ENCODE measurements at places on chromosomes 12 and 14.

DNA sequence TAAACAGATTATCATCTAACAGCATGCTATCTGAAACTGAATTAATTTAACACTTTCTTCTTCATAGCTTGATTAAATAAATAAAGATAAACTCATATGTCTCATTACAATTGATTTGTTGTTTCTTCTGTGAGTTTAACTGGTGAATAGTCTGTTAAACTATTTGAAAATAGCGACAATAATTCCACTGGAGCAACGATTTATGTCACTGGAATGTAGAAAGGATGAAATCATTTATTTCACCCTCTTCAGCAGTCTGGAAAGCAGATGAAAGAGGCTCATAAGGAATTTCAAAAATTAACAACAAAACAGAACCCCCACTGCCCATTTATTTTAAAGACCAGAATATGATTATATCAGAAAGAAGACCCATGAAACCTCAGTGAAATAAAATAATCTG lies 1165.1 kb upstream of the USP15 start:
- no peak for DNase-seq

- DNase-seq, result no peak
Observed at GRCh38 chr12:10863512-10864218, 14.4 kb upstream of the PRR4 start.

DNA sequence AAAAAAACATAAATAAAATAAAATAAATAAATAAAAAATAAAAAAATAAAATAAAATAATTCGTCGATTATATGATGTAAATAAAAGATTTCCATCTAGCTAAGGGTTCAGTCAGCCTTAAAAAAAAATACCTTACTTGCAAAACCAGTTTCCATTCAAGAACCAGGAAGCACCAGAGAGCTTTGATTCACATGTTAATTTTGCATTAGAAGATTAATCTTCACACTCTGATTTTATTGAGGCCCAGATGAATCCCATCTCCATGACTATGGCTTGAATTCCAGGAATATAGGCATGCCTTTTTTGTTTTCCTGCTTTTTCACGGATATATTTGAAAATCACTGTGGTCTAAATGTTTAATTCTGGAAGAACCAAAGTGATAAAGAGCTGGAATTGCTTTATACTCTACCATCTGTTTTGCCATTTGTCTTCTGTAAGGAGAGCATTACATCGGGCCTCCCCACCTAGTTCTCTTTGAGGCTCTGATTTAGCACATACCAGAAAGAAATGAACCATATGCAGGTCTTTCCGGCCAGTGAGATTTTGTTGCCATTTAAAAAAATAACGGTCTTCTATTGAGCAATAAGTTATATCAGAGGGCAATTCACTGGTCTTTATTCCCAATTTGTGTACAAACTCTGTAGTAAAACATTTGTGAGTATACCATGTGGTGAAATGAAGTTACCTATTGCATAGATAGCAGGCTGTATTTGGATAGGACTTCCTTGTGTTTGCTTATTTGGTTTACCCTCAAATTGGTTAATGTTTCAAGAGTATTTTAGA lies 175.5 kb downstream of the AEBP2 start:
- no peak for DNase-seq

GRCh38 chr12:116406529-116406928 lies 129.0 kb upstream of the MED13L start:
- DNase-seq, result no peak

DNA sequence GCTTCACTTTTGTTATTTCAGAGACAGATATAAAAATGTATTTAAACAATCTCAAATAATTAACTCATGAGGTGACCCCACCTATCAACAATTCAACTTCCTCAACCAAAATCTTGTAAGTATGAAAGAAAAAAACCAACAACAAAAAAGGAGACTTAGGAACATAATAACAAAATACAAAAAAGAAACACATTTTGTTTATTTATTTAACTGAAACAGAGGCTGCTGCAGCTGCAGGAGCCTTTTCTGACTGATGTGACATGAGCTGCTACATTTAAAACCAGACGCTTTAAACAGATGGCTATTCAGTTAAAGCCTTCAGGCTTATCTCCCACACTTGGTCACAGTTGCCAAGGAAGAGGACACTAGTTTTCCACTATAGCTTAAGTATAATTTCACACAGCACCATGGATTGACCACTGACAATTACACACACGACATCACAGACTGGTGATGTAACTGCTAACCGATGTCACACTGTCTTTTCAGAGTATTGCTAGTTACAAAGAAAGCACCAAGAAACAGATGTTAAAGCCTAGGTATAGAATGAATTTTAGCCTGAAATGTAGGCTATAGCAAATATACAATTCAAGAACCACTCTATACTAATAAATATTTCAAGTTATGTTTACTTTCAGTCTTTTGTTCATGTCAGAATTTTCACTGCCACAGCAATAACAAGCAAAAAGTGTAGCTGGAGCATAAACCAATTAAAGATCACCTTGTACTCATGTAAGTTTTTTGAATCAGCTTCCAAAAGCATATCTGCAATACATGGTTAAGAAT lies 113.0 kb downstream of the MED13L start:
- DNase-seq, result no peak
